ENCODE measurements at places on chromosomes 2 and 18.

GRCh38 chr2:3365219-3365618 lies 12.4 kb downstream of the EIPR1 start:
- DNase-seq = no peak

DNA sequence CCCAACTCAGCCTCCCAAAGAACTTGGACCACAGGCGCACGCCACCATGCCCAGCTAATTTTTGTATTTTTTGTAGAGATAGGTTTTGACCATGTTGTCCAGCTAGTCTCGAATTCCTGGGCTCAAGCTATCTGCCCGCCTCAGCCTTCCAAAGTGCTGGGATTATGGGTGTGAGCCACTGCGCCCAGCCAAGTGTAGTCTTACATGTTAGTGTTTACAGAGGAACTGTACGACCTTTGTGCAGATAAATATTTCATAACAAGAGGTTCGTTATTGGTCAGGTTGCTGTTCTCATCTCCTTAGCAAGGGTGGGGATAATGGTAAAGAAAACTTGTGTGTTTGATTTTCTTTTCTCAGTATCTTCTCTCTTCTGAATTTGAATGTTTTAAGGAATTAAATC lies 46.5 kb downstream of the RALBP1 start:
- DNase-seq = no peak

GRCh38 chr2:157900203-157900602 lies 24.1 kb upstream of the ACVR1 start:
- no peak for DNase-seq

GRCh38 chr2:20594957-20595356 lies 55.9 kb downstream of the HS1BP3 start:
- DNase-seq = no peak

DNA sequence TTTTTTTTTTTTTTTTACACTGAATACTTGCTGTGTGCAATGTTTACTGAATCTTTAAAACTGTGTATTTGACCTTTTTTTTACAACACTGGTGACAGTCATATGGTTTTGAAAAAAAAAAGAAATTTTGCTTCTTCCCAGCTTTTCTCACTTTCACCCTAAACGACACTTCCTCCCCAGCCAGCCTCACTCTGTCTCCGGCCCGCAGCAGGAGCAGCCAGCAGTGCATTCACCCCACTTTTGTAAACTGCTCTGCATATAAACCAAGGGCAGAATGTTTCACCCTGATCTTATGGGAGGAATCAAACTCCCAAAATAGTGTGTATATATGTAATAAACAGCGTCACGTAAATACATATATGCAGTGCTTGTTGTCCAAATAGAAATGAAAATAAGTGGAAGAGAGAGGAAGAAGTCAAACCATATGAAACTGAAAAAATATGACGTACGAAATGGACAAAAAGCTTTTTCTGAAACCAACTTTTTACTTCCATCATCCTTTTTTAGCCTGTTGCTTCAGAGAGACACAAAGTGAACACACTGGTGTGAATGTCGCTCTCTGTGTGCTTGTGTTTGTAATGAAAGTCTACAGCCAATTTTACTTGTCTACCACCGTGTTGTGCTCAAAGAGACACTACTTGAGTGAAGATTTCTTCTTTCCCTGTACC lies 54.2 kb downstream of the ZCCHC2 start:
- DNase-seq = no peak

GRCh38 chr2:152623076-152623740 lies 94.1 kb downstream of the PRPF40A start:
- no peak for DNase-seq
